Foreskin keratinocyte (primary cell): ENCODE measurements at places on chromosomes 5 and 9. TPM values are rescaled to one million over a fixed set of nuclear protein-coding genes. Genes with fewer than 3 reads are reported as not detected.

The CDX1 gene
- not detected in 2 replicates for total RNA-seq

DNA sequence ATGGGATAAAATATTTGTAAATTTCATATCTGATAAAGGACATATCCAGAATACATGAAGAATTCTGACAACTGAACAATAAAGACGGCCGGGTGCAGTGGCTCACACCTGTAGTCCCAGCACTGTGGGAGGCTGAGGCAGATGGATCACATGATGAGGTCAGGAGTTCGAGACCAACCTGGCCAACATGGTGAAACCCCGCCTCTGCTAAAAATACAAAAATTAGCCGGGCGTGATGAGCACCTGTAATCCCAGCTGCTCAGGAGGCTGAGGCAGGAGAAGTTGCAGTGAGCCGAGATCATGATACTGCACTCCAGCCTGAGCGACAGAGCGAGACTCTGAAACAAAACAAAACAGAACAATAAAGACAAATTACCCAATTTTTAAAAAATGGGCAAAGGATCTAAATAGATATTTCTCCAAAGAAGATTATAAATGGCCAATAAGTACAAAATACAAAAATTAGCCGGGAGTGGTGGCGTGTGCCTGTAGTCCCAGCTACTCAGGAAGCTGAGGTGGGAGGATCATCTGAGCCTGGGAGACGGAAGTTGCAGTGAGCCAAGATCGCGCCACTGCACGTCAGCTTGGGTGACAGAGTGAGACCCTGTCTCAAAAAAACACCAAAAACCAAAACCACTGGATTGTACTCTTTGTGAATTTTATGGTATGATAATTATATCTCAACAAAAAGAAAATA, 9.6 kb upstream of the NSD1 start:
- no peak for DNase-seq

The AQP7 gene
- not detected in 2 replicates for total RNA-seq

DNA sequence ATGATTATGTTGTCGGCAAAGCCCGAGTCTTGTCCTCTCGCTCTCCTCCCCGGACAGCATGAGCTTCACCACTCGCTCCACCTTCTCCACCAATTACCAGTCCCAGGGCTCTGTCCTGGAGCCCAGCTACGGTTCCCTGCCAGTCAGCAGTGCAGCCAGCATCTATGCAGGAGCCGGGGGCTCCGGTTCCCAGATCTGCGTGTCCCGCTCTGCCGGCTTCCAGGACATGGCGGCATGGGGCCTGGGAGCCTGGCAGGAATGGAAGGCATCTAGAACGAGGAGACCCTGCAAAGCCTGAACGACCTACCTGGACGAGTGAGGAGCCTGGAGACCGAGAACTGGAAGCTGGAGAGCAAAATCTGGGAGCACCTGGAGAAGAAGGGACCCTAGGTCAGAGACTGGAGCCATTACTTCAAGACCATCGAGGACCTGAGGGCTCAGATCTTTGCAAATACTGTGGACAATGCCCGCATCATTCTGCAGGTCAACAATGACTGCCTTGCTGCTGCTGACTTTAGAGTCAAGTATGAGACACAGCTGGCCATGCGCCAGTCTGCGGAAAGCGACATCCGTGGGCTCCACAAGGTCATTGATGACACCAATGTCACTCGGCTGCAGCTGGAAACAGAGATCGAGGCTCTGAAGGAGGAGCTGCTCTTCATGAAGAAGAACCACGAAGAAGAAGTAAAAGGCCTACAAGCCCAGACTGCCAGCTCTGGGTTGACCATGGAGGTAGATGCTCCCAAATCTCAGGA, 101.3 kb upstream of the MAN2A1 start:
- no peak for DNase-seq

GRCh38 chr9:16524078-16524477, 346.4 kb downstream of the BNC2 start:
- DNase-seq, result no peak
